A172 (cell line): ENCODE measurements at places on chromosomes 2 and 18. TPM values are rescaled to one million over a fixed set of nuclear protein-coding genes. Genes with fewer than 3 reads are reported as not detected.

DNA sequence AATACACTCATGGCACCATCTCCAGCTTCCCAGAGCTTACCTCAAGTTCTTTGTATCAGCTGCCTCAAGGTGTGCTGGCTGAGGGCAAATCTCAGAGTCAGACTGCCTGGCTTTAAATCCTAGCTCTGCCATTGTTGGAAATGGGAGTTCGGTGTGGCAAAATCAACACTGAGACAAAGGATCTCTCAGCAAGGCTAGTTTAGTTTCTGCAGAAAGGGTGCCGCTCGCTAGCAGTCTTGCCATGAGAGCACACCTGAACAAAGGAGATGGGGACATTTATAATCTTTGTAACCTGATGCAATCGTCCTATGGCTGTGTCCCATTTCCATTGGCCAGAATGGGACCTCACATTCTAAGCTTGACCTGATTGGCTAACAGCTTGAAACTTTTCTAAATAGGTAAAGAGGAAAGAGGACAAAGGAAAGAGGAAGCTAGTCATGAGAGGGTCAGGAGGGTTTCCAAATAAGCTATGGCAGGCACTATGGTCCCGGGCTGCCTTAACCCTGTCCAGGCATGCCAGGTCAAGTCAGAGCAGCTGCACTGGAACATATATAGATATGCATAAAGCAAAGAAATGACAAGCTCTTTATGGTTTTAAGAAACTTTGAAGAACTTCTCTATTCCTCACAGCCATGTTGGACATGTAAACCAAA, 4.3 kb upstream of the UBE2F start:
- DNase-seq: no peak

DNA sequence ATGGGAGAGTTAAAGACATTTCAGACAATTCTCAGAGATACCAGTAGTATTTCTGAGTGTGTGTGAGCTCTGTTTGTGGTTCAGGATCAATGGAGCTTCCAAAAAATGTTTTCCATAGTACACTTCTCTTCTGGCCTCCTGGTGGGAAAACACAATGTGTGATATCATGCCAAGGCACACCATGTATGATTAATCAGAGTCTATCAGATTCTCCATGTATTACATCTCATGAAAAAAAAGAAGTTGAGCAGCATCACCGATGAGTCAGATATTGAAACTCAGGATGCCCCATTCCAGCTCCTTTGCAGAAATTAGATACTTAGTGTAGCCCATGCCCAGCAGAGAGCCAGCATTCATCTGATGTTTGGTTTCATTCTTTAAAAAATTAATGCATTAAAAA, 620.3 kb upstream of the POU3F3 start:
- DNase-seq: no peak

GRCh38 chr2:136124805-136125204, 6.9 kb upstream of the CXCR4 start:
- no peak for DNase-seq

DNA sequence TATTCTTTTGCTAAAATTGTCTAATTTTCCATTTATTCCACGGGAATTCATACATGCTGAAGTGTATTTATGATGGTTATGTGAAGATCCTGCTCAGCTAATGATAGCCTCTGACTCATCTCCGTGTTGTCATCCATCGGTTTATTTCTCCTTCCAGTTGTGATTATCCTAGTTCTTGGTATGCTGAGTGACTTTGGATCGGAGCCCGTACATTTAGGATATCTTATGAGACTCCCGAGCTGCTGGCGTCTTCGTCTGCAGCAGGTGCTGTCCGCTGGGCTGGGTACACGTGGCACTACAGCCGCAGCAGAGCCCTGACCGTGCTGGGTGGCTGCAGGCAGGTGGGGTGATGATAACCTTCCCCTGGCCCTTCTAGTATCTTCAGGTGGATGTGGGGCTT, 40.1 kb upstream of the GALR1 start:
- DNase-seq: peak; percentile 69

- DNase-seq: no peak
Measured at GRCh38 chr2:171893196-171893823, 734 bp downstream of the SLC25A12 start.

GRCh38 chr2:142535311-142535710, 342.2 kb upstream of the KYNU start:
- no peak for DNase-seq

DNA sequence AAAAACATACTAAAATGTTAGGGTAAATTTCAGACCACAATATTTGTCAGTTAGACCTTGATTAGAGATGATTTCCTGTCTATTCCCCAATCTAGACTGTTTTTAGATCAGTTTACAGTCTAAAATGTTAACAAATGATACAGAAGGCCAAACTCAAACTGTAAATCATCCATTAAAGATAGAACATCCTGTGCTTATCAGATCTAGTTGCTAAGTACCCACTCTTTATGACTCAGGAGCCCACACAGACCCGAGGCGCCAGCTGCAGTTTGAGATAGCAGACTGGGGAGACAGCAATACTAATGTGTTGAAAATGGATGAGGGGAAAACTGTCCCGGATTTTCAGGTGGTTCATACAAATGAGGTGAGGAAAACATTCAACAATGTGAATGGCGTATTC, 113.3 kb downstream of the SCG2 start:
- DNase-seq: peak; percentile 92

SEPTIN10 gene
- total RNA-seq: 102 and 149 TPM in 2 replicates

QPCT gene
- 18.4 and 21.6 TPM in 2 replicates for total RNA-seq

- no peak for DNase-seq
Measured at GRCh38 chr18:28269750-28270149, 92.8 kb upstream of the CDH2 start.

EPHA4 gene
- 28.1 and 32.9 TPM in 2 replicates for total RNA-seq

DNA sequence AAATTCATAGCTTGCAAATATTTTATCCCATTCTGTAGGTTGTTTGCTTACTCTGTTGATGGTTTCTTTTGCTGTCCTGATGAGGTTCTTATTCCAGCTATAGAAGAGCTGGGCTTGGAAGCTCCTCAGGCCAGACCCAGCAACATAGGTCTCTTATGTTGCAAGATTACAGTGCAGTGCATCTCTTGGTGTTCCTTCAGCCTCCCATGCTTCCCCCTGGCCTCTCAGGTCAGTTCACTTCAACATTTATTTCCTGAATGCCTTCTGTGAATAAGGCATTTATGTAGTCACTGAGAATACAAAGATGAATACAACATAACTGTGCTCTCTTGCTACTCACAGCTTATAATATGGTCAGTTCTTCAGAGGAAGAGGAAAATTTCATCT, 179.0 kb upstream of the SLC39A10 start:
- DNase-seq: no peak

DNA sequence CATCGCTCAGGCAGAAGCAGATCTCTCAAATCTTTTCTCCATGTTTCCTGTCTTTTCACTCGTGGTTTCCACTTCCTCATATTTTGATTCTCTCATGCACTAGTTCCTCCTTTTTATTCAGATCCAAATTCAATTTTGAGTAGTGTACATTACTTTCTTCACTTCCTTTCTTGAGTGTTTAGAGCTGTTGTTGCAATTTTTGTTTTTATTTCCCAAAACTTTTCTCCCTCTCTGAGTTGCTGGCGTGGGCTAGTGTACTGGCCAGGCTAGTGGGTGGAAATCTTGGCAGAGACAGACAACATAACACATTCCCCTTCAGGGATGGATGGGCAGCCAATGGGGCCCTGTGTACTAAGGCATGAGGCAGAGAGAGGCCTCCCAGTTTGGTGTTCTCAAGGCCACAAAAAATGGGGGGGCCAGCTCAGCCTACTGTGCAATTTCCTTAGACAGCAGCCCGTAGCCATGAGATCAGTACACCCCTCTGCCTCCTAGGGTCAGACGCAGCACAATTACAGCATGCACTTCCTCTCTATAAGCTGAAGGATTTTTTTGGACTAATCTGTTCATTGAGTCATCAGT, 145.1 kb upstream of the PID1 start:
- peak; percentile 15 for DNase-seq

CNRIP1 gene
- 11.4 and 13.1 TPM in 2 replicates for total RNA-seq

GRCh38 chr2:235640377-235640776, 146.5 kb downstream of the AGAP1 start:
- DNase-seq: no peak

DNA sequence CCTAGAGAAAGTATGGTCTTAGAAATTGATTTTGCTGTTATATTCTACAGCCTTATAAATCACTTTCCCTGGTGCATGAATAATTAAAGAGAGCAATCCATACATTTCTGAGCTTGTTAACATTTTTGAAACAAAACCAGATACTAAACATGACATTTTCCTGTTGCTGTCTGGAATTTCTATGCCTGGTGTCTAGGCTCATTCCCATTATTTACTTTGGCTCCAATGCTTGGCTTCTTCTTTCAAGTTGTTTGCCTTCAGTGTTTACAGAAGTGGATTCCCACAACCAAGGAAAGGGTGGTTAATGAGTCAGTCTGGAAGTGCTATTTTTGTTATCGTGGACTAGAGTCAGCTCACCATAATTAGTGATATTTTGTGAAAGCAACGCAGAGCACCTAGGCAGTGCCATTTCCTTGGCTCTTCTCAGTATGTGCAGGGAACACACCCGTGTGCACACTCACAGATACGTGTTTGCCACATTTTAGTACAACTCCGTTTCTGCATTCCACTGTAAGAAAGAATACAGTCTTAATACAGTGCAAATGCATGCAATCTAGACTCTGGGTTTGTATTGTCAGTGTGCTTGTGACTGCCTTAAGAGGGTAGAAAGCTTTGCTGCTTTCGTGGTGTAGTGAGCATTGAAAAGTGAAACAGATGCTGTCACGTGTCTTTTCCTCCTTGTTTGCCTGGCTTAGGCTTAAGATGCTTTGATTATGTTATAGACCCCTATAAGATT, 185.0 kb upstream of the RASGRP3 start:
- peak; percentile 88 for DNase-seq

DNA sequence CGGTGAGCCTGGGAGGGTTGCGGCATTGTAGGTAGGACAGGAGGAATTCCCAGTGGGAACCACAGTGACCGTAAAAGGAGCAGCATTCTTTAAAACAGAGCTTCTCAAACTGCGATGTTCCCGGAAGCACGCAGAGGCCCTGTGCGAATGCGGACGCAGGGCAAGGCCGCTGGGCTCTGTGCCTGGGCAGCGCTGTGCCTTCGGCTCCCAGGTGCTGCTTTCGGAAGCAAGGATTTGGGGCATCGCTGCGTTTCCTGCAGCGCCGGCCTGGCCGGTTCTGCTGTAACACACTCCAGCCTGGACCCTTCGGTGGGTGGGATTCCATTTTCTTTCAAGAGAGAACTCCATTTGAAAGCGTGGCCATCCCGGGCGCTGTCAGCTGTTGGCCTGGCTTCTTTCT, 118.6 kb downstream of the PTGR3 start:
- no peak for DNase-seq

DNA sequence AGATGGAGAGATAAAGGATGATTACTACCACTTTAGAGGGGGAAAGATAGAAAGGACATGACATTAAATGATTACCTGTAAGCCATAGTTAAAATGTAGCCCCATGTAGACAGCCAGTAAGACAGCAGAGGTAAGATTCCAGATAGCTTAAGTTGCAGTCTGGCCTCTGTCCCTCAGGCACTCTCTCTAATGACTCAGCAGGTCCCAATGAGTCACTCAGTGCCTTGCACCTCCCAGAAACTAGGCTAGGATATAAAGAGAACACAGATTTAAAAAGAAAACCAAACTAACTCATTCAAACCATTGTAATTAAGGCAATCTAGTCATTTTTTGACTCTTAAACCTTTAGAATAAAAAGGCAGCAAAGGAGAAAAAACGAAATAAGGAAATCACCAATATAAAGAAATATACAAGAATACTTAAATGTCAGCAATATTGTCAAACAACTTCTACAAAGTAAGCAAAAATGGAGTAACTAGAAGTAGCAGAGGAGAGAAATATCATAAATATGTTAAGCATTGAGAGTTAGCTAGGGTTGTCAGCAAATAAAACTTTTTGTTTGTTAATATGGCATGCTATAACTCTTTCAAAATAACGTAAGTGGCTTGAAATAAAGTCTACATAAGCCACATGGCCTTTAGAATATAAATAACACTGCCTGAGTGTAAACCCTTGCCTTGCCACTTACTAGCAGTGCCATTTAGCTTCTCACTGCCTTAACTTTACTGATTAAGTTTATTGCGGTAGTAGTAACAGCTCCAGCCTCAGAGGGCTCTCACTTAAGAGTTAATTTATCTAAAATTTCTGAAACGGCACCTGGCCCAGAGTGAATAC, 48.5 kb downstream of the SOCS6 start:
- peak; percentile 78 for DNase-seq
